ENCODE measurements at places on chromosomes 7 and 10.

DNA sequence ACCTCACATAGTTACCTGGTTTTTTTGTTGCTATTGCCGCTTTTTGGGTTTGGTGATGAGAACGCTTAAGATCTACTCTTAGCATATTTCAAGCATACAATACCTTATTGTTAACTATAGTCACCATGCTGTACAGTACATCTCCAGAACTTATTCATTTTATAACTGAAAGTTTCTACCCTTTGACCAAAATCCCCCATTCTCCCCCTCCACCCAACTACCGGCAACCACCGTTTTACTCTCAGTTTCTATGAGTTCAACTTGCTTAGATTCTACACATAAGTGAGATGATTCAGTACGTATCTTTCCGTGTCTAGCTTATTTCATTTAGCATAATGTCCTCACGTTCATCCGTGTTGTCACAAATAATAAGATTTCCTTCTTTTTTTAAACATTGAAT lies 86.7 kb upstream of the IL6 start:
- no peak for DNase-seq

GRCh38 chr10:88195841-88196240 lies 332.4 kb downstream of the PTEN start:
- no peak for DNase-seq

DNA sequence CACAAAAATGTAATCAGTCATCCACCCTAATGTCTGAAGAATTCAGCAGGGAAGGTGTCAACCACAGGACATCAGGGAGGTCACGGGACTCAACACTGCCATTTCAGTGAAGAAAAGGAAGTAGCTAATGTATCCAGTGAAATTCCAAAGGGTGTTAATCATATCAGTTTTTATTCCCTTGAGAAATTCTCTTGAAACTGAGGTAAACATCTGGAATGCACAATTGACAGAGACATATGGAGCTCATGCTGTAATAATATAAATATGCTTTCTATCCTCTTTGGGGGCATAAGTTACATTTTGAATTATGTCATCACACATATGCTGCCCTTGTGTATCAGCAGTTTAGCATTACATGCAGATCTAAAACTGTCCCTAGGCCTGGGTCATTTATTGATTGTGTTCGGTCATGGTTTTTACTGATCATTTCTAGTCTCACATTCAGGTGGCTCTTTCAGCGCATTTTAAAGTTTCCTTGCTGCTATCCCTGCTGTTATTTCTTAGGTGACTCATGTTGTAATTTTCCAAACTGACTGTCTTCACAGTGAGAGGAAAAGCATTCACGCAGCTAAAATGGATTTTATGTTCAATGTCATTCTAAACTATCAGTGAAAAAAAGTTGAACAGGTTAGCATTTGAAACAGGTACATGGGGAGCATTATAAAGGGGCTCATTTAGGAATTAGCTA lies 273.9 kb downstream of the TSPAN12 start:
- no peak for DNase-seq

GRCh38 chr7:116249969-116250553 lies 39.7 kb downstream of the TES start:
- no peak for DNase-seq

DNA sequence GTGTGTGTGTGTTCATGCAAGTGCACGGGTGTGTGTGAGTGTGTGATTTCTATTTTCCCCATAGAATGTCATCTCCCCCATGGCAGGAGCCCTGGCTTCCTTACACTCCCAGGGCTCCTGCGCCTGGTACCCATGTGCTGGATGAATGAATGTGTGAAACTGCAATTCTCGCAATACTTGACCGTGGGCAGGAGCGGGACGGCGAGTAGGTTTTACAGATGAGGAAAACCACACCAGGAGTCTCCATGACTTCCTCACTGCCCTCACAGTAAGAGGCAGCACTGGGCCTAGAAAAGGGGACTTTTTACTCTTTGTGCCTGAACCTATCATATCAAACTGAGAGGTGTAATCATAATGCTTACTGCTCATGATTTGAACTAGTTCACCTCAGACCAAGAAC lies 167.6 kb upstream of the FRMD4A start:
- no peak for DNase-seq

All from stimulated activated CD8-positive, alpha-beta memory T cell treated with anti-CD3 and anti-CD28 coated beads, Interleukin-7, amount 100 ng/mL, for 4 hours (primary cell).